ENCODE measurements at places on chromosomes 13 and 19. TPM values are rescaled to one million over a fixed set of nuclear protein-coding genes. Genes with fewer than 3 reads are reported as not detected.
A peak's percentile ranks its signal among the peaks of the same experiment; 100 is the strongest.

DNA sequence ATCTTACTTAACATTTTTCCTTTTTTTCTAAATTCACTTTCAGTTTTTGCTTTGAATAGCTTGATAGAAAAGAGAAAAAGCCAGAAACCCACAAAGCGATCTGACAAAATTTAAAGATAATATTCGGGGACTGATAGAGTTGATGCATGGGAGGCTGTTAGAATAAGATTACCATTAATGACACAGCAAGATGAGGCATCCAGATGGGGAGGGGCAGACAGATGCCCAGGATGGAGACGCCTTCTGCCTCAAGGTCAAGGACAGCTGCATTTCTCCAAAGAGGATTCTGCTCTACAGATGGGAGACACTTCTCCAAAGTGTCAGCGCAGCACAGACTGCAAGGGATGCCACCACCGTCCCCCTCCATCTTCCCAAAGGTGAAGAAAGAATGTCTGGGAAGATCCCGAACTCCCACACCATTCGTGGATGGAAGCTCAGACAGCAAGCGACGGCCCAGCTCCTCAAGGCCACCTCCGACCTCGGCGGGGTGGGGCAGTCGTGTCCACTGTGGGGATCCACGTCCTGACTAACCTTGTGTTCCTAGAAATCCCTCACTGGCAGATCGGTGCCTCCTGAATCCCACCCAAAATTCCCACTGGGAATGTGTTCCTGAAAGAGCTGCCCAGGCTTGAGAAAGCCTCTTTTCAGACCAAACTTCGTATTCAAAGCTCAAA, 32.9 kb downstream of the NAXD start:
- DNase-seq, result no peak

DNA sequence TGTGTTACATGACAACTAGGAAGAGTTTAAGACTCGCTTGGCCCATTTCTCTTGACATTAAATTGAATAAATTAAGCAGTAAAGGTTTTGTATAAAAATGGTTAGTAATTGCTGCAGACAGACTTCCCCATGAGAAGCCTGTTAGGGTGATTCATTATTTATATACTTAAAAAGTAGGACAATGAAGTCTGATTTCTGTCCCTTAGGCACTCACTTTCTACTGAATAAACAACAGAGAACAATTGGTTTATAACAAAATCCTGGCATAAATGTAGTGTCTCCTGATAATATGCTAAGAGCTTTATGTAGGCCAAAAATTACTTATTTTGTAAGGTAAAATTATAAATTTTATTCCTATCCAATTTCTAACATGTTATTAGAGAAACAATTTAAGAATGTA, 2138.5 kb upstream of the PCDH20 start:
- DNase-seq, result no peak

DNA sequence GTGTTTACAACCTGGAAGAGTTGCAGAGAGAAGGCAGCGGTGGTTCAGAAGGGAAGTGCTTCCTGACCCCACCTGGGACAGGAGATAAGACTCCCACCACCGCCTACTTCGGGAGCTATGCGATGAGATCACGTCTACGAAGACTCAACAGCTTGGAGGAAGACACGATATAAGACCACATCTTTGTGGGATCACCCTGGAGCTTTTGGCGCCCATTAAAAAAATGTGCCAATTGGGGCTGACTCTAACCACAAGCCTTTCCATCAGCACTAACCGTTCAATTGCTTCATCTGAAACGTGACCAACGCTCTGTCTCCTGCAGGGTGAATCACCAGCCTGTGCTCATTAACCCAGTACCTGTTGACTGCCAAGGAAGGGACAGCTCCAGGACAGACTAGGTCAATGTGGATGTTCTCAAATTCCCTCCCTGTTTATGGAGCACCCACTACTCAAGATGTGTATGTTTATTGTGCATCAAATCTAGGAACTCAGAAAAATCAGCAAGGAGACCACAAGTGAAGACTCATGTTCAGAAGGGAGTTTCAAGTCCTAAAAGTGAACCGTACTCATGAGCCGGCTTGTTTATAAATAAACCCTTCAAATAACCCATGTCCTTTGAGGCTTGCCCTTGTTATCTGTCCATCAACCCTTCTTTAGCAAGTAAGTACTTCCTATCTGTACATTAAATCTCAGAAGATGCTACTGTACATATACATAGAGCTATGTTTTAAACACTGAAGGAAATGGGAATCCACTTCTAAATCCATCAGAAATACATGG, 67.5 kb downstream of the LATS2 start:
- DNase-seq, result no peak

DNA sequence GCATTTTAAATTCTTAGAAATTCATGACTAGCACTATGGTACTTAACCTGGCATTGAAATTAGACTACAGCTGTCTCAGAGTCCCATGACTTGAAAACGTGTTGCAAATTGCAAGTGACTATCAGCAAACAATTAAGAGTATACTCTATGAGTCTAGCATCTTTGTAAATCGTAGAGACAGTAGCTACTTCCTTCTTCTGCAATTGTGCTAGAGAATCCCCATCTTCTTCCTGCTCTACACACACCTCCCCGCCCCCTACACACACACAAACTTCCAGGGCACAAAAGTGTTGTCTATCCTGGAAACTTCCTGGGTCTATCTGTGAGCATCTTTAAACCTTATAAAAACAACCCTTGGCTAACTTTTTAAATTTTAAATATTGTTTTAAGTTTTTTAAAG, 35.2 kb upstream of the MIR17HG start:
- no peak for DNase-seq

DNA sequence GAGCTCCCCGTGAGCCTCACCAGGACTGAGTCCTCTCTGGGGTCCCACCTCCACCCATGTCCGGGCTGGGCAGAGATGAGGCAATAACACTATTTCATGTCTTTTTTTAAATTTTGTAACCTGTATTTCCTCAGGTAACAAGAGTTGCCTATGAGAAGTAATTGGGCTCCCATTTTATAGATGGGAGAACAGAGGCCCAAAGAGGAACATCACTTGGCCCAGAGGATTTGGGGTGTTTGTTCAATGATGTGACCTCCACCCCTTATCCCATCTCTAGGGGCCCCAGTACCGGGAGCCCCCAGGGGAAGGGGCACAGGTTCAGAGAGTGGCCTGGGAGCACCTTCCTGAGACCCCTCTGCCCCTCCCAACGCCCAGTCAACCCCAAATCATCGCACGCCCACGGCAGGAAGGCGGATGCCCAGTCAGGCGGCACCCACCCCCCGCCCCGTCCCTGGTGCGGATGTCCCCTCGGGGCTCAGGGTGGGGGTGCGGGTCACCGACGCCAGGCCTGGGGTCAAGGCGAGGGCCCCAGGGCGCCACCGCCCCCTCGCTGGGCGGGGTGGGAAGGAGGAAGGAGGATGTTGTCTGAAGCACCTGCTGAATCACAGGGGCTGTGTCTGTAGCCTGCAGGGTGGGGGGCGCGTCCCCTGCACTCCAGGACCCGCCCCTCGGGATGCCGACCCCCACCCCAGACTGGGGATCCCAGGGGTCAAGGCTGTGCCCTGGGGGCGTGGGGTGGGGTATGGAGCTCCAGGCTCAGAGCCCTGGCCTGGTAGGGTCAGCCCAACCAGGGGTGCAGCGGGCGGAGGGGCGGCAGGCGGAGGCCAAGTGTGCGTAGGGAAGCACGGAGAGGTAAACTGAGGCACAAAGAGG, 9.0 kb upstream of the CIRBP start:
- no peak for DNase-seq

DNA sequence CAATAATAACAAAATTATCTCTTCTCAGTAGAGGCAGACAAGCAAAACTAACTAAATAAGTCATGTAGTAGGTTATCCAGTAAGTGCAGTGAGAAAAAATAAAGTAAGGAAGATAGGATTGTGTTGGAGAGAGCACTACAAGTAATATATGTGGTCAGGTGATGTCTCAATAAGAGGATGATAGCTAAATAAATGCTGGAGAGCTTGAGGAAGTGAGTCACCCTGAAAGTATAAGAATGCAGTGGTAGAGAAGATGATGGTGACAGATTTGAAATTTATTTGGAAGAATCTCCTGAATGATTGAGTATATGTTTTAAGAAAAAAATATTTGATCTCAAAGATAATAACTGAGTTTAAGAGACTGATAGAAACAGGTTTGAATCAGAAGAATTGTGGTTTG, 152.2 kb upstream of the PRR20A start:
- DNase-seq, result no peak

- DNase-seq, result no peak
These were observed 21.8 kb downstream of the CCDC8 start for GRCh38 chr19:46391296-46392251.

- peak; percentile 38 for DNase-seq
These were observed 1.2 kb upstream of the NUP62 start for GRCh38 chr19:49930483-49931011.

DNA sequence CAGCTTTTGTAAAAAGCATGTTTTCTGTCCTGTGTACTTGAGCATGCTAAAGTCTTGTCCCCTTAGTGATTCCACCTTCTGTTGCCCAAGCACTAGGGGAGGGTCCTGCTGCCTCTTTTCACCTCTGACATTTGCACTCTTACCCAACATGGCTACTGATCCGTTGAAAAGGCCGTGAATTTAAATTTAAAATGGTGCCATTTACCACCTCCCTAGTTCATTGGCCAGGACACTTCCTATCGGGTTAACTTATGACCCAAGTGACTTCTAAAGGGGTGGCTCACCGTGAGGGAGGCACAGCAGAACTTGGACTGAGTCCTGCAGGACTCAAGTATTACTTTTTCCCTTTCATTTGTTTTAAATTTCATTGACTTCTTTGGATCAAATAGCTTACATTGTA, 33.3 kb upstream of the CEACAM21 start:
- no peak for DNase-seq

The ZNF792 gene
- total RNA-seq, result 3.6 TPM

The IFNL1 gene
- total RNA-seq, result not detected

GRCh38 chr19:36420961-36421748, 2.7 kb upstream of the ZFP82 start:
- no peak for DNase-seq

GRCh38 chr13:44710576-44710975, 134.4 kb upstream of the TSC22D1 start:
- peak; percentile 73 for DNase-seq

The TIMM50 gene
- 111 TPM for total RNA-seq

DNA sequence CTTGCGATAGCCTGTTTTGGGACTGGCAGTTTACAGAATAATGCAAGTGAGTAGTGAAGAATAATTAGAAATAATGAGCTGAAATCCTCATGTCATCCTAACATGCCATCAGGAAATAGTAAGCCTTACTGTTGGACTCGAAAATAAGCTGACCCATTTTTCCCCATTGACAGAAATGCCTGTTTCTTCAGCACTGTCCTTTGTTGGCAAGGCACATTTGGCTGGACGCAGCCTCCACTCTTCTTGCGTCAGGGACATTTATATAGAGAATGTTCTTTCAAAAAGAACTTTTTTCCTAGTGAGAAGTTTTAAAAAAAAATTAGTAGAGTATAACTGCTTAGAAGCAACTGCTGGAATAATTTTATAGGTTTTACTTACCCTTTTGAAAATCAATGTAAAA, 47.1 kb downstream of the ARHGAP35 start:
- no peak for DNase-seq

The C13orf42 gene
- not detected for total RNA-seq

The CERS1 gene
- 0.96 TPM for total RNA-seq

- DNase-seq, result no peak
These were observed 21.9 kb downstream of the ZSWIM4 start for GRCh38 chr19:13817018-13817614.

- no peak for DNase-seq
These were observed 3.6 kb upstream of the GNG8 start for GRCh38 chr19:46639358-46640182.

GRCh38 chr13:99421758-99422585, 79.3 kb upstream of the TM9SF2 start:
- DNase-seq, result no peak

DNA sequence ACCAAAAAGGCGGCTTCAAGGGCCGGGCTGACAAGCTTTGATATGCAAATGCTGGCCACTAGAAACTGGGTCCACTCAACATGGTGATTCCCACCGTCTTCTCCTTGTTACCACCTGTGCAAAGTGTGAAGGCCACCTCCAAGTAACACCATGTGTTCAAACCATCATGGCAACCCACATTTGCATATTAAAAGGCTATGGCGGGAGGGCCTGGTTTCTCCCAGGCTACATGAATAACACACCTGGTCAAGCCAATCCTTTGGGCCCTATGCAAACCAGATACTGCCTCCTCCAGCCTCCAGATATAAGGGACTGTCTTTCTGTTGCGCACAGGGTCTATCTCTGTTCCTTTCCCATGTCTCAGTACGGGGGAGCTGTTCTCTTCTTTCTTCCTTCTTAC, 36.6 kb upstream of the ZSCAN5A start:
- DNase-seq, result no peak

DNA sequence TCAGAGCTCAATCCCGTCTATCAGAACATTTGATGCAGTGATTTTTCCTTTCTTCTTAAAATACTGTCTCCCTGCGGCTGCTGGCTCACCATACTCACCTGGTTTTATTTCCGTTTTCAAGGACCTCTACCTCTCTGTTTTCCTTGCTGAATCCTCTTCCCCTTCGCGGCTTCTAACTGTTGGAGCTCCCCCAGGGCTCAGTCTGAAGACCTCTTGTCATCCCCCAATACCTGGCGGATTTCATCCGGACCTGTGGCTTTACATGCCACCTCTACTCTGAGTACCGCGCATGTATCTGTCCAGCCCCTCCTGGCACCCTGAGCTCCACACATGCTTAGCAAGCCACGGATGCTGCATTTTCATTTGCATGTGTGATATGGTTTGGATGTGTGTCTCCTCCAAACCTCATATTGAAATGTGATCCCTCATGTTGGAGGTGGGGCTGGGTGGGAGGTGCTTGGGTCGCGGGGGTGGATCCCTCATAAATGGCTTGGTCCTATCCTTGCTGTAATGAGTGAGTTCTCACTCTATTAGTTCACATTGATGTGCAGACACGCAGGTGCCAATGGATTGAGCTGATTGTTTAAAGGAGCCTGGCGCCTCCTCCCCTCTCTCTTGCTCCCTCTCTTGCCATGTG, 106.2 kb upstream of the LSM14A start:
- no peak for DNase-seq

- no peak for DNase-seq
These were observed 6.5 kb upstream of the CCL25 start for GRCh38 chr19:8045872-8046568.

DNA sequence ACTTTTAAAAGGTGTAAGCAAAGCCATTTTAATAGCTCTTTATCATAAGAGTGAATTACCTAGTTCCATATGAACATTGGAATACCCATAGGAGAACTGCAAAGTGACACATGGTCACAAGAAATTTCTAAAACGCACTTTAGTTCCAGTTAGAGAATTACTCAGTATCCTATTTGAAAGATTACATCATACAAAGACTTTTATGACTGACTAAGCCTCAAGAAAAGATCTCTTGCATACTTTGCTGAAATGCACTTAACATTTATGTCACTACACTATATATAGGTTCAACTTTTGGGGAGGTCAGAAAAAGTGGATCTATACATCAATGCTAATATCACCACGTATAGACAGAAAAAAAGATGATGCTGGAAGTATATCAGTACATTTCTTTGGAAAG, 7.1 kb downstream of the PCDH9 start:
- no peak for DNase-seq
